ENCODE measurements at places on chromosomes 12 and 14.

DNA sequence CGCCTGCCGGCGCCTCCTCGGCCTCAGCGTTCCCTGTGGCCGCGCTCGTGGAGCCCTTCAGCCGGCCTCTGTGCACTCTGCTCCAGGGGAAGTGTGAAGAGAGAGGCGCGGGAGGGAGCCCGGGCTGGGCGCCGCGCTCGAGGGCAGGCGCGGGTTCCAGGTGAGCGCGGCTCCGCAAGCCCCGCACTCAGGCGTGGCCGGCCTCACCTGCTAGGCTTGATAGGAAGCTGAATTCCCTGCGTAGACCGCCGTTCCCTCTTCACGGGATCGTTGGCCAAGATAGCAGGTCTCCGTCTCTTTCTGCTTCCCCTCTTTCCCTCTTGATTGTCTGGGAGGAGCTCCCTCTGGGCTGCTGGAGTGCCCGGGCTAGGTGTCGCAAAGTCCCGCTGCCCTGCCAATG lies 89.7 kb downstream of the ASCL4 start:
- DNase-seq: no peak

- DNase-seq: no peak
Observed at GRCh38 chr12:34119366-34119765, 97.1 kb downstream of the ALG10 start.

DNA sequence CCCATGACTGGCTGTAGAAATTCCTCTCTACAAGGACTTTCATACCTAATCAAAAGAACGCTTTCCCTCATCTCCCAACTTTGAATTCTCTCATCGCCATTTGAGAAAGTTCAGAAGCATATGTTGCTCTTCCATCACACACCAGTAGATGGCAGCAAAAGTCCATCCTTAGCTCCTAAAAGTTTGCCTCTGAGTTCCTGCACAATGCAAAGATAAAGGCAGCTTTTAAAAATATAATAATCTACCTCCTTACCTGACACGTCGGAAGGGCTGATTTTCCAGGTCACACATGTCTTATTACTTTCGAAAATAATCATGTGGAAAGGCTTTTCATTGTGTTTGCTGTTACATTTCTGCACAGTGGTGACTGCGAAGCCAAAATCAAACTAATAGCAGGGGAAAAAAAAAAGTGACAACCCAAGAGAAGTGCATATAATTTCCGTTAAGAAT lies 456.7 kb upstream of the SEL1L start:
- no peak for DNase-seq

- DNase-seq: no peak
Observed at GRCh38 chr14:62301080-62301479, 538.9 kb downstream of the SNAPC1 start.

- peak; percentile 48 for DNase-seq
Observed at GRCh38 chr14:65035049-65035448, 48.4 kb downstream of the FNTB start.

- DNase-seq: no peak
Observed at GRCh38 chr14:65840786-65841185, 428.3 kb downstream of the FUT8 start.
